ENCODE measurements at places on chromosomes 5 and 9.

- DNase-seq = no peak
Measured at GRCh38 chr9:5971740-5972139, 43.7 kb downstream of the RANBP6 start.

DNA sequence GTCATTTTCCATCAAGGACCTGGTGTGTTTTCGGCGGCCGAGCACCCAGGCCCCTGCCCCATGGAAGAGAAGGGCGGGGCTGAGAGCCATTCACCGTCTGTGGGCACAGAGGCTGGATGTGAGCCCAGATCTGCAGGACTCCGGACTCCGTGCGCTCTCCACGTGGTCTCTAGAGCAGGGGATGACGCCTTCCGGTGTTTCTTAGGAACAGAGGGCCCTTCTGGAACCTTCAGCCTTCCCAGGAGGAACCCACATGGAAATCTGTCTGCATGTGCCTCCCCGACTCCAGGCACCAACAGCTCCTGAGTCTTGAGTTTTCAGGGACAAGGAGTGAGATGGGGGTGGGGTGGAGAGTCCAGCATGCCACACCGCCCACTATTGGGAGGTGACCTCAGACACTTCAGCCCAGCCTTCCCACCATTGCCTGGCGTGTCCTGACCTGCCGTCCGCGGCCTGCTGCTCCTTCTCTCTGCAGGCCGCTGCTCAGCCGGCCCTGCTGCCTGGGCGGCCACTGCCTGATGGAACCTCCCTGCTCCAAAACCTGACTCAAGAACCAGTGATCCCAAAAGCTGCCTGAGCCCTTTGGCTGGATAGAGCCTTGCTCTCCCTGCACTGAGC, 2.4 kb upstream of the RXRA start:
- DNase-seq = no peak

GRCh38 chr5:14185326-14186058, 42.4 kb downstream of the TRIO start:
- no peak for DNase-seq

- DNase-seq = no peak
Measured at GRCh38 chr9:26013199-26013598, 335.0 kb upstream of the TUSC1 start.

DNA sequence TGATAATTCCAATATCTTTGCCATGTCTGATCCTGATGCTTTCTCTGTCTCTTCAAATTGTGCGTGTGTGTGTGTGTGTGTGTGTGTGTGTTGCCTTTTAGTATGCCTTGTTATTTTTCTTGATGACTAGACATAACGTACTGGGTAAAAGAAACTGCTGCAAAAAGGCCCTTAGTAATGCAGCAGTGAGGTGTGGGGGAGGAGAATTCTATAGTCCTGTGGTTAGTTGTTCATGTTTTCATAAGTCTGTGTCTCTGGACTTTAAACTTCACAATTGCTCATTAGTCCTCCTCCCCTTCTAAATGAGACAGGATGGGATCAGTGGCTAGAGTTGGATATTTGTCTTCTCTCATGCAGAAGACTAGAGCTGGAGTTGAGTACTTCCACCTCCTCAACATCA, 346.2 kb upstream of the IRX1 start:
- no peak for DNase-seq

- DNase-seq = no peak
Measured at GRCh38 chr5:35538198-35538931, 79.3 kb upstream of the SPEF2 start.

- no peak for DNase-seq
Measured at GRCh38 chr5:16067415-16067814, 112.2 kb downstream of the MARCHF11 start.

DNA sequence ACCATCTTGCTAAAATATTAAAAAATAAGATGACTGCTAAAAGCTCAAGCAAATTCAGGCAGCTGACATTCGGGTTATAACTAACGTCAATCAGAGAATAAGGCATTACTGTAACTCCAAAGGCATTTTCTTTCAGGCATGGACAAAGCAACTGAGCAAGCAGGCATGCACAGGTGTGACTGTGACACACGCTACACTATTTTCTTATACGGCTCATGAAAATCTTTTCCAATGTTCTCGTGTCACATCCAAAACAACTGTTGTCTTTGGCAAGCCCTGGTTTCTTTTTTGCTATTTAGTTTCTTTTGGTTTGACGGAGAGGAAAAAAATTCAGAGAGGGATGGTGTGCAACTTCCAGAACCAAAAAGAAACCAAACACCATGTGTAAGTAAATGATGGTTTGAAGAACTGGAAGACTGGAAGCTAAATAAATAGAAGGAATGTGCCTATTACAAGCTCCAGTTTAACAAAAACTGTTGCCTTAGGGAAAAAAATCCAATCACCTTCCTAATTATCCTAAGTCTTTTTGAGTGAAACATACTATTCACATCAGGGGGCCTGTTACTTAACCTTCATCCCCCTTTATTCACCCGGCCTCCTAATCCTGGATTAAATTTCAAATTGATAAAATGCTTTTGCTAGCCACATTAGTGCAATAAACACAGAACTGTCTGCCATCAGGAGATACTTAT, 277.6 kb downstream of the PSAT1 start:
- no peak for DNase-seq

DNA sequence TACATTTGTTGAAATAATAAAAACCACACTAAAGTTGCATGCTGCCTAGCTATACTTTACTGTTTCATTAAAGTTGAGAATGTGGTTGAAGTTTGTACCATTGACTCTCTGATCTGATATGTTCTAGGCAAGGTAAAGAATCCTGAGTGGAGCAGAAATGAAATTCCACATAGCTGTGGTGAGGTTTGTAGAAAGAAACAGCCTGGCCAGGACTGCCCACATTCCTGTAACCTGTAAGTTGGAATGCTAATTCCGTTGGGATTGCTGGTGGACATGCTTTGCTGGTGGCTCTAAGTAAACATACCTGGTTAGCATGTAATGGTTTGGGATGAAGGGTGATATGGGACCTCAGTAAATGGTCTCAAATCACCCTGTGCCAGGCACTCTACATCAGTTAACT, 16.8 kb downstream of the NFX1 start:
- DNase-seq = no peak

DNA sequence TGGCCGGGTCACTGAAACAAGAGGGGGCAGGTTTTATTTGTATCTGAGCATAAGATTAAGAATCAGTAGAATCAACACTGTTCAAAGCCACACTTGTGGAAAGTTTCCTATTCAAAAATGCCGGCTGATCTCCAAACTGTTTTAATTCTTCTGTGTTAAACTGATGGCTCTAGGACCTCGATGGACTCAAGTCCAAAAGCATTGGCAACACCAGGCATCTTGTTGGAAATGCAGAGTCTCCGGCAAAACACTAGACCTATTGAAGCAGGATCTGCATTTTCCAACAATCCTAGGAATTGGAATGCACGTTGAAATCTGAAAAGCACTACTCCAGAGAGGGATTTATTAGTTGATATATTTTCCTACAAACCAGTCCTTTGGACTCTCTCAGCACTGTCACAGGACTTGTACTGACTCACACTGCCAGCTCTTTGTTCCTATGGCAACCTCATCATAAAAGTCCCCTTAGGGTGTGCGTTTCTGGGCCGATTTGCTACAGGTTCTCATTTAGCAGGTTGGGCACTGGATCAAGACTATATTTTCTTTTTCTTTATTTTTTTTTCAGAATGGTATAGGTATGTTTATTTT, 48.1 kb upstream of the PCA3 start:
- DNase-seq = no peak

GRCh38 chr5:122532035-122532434, 220.0 kb downstream of the SNCAIP start:
- no peak for DNase-seq

GRCh38 chr9:5587024-5587423, 41.9 kb upstream of the RIC1 start:
- no peak for DNase-seq

GRCh38 chr5:150067405-150067960, 18.9 kb downstream of the CSF1R start:
- no peak for DNase-seq

DNA sequence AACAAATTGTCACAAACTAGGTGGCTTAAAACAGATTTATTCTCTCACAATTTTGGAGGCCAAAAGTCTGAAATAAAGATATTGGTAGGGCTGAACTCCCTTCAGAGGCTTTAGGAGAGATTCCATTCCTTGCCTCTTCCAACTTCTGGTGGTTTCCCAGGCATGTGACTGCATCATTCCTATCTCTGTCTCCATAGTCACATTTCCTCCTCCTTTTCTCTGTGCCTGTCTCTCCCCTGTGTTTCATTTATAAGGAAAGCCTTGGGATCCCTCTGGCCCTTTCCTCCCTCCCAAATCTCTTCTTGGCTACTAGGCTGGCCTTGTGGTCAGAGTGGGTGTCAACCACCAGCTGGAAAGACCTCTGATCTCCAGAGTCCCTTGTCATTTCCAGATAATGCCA, 78.2 kb downstream of the SNX18 start:
- DNase-seq = no peak

DNA sequence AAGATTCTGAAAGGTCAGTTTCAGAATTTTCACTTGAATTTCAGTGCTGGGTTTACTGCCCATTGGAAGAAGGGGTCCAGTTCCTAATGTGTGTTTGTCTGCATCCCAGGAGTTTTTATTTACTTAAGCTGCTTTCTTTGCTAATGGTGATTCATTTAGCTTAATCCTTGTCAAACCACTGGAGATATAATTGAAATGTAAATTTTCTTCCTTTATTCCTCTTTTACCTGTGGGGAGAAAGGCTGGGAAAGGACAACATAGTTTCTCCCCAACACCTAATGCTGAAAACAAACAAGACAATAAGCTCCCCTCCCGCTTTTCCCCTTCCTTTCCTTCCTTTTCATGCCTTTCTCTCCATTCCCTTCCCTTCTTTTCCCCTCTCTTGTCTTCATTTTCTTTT, 185.8 kb downstream of the KCTD16 start:
- no peak for DNase-seq

GRCh38 chr5:179870403-179870903, 11.8 kb upstream of the MRNIP start:
- no peak for DNase-seq

- no peak for DNase-seq
Measured at GRCh38 chr5:1730487-1730847, 69.2 kb downstream of the MRPL36 start.

GRCh38 chr5:174273325-174273724, 227.8 kb downstream of the NSG2 start:
- no peak for DNase-seq

DNA sequence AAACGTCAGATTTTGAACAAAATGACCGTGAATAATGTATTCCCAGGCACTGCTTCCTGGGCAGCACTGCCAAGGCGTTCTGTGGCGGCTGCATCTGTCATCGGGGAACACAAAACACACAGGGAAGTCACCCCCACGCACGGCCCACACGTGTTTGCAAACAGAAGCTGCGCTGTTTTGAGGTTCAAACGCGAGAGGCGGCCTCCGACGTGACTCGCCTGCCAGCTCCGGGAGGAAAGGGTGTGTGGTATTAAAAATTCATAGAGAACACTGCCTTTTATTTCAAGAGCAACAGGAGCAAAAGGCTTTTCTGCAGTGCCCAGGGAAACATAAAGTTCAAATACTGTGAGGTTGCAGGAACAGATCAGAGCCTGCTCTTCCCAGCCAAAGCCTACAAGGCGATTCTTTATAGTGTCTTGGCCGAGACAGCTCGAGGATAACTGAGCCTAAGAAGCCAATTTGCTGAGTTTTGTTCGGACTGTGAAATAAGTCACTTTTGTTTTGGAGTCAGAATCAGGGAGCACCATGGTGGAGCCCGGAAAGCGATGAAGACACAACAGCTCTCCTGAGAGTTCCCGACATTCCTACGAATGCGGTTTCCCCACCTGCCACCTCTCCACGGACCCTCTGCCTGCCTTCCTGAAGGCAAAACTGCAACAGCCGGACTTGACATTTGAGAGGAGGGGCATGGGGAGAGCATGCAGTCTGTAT, 115.3 kb upstream of the IRX2 start:
- DNase-seq = no peak

GRCh38 chr9:135818718-135819475, 88.4 kb downstream of the CAMSAP1 start:
- DNase-seq = no peak

DNA sequence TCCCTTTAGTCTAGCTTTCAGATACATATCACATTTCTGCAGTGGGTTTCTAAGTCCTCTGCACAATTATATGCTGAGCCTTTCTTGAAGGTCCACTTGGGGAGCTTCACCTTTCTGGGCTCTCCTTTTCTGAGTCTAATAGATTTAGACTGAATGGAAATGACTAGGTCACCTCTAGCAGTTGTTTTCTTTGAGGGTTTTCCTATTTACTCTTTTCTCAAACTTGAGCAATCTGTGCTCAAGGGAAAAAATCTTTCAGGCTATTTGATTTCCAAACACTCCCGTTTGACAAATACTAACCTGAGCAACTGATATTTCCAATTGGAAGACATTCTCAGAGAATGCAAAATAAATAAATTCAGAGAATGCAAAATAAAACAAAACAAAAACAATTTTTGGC, 39.0 kb downstream of the ISOC1 start:
- no peak for DNase-seq

GRCh38 chr5:160289356-160289651, 23.1 kb downstream of the CCNJL start:
- no peak for DNase-seq
